T47D (cell line): ENCODE measurements at places on chromosomes 7 and 10.

GRCh38 chr10:128462844-128463243, 336.6 kb upstream of the MKI67 start:
- DNase-seq: no peak

- no peak for DNase-seq
Observed at GRCh38 chr10:128047991-128048818, 78.0 kb downstream of the MKI67 start.

GRCh38 chr10:45456822-45457221, 82.8 kb downstream of the ALOX5 start:
- no peak for DNase-seq

GRCh38 chr7:82676777-82677463, 233.3 kb upstream of the CACNA2D1 start:
- no peak for DNase-seq

DNA sequence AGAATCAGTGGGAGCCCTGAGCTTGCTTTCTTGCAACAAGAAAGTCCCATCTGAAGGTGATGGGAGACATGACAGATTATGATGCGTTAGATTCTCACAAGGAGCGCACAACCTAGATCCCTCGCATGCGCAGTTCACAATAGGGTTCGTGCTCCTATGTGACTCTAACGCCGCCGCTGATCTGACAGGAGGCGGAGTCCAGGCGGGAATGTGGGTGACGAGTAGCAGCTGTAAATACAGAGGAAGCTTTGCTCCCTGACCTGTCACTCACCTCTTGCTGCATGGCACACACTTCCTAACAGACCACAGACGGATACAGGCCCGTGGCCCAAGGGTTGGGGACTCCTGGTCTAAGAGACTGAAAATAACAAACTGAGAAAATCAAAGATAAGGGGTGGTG, 1163.4 kb upstream of the AUTS2 start:
- no peak for DNase-seq

DNA sequence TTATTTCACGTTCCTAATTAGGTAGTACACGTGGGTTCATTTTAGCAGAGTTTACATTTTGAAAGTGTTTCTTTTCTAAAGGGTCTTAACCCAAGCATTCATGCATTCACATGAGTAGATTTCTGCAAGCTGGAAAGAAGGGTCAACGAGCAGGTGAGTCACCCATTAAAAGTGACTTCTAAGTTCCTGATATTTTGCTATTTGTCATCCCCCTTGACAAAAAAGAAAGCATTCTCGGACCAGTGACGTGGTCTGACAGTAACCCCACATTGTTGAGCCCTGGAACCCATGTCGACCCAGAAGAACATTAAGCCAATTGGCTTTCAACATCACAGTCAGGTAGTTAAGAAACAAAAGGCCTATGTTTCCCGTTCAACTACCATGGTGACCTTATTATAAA, 49.6 kb downstream of the ABCB5 start:
- no peak for DNase-seq

DNA sequence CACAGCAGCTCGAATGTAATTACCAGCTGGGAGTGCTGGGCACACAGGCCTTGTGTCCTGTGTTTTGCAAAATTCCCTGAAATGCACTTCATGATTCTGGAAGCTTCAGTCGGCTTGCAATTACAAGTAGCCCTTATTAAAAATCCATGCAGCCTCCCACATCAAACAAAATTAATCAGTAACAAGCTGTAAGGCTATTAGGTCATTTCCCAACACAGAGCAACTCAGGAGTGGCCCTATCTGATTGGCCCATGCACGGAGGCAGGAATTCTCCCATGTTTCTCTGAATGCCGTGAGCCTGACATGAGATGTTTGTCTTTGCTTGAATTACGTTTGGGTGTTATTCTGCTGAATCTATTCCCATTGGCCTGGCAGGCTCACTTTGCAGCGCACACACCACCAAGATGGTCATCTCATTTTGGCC, 36.9 kb downstream of the FOXL3 start:
- peak; percentile 56 for DNase-seq

DNA sequence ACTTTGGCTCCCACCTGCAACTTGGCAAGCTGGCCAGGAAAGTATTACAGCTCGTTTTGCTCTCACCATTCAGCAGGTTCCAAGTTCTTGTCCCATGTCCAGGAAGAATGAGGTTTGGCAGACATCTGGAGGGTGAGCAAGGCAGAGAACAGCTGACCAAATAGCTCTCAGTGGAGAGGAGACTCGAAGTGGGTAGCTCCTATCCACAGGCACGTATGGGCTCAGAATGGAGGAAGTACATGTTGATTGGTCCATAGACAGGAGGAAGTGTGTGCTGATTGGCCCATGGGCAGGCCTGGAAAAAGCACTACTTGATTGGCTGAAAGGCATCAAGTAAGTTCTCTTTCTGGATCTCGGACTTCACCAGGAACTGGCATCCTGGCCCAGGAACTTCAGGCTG, 3.0 kb upstream of the NCAPG2 start:
- DNase-seq: peak; percentile 12

DNA sequence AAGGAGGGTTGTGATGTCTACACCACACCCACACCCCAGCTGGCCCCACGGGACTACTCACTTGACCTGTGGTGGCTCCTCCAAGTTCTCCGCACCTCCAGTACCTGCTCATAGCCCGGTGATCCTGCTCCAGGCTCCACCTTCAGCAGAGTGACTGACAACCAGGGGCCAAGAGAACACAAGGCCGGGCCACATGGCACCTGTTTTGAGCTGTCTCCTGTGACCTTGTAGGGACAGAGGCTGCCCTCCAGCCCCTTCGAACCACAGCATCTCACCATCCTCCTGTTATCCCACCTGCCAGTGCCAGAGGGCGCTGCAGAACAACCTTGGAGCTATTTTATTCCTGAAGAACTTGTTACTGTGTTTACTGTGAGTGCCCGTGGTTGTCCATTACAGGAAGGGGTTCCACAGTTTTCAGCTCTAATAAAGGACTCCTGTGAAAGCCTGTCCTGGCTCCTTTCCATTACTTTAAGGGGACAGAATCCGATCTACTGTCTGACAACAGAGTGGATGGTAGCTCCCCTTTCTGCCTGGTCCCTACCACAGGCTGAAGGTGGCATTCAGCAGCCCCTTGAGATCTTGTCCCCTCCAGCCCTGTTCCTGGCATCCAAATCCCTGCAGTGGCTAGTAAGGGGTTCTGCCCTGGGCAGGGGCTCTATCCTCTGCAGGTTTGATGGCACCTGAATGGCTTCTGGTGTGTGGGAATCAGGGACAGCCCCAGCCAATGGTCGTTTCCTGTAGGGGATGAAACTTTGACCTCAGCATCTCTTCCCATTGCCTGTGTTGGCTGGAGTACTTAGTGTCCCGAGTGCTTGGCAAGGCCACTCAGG, 50.8 kb downstream of the C10orf120 start:
- peak; percentile 70 for DNase-seq

DNA sequence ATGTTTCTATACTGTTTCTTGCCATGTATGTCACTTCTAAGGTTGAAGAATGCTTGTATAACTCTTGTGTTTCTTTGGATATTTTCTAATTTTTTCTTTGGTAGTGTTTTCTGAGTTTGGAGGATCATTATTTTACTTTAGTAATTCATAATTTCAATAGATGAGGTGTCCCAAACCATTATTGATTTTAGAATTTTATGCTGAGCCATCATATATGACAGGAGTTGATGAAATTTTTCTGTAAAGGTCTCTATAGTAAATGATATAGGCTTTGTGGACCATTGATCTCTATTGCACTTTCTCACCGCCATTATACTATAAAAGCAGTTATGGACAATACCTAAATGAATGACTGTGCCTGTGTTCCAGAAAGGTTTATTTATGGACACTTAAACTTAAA, 183.3 kb upstream of the PPP1R3A start:
- DNase-seq: no peak

GRCh38 chr10:111347386-111348013, 270.7 kb downstream of the ADRA2A start:
- DNase-seq: no peak

GRCh38 chr7:112581529-112581928, 100.7 kb downstream of the LSMEM1 start:
- DNase-seq: no peak

DNA sequence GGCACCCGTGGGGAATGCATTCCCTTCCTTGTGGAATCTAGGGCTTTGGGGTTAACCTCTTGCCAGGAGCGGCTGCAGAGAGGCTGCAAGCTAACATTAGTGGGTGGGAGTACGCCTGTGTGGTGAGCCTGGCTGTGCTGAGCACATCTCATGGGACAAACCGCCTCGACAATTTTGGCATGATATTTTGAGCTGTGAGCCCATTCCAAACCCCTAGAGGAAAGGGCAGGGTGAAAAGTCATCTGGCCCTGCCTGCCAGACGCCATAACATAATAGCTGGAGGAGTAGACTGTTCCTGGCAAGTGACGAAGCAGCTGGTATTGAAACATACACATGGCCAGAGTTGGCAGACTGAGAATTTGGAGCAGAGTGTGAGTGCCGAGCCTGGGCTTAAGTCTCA, 110.0 kb downstream of the TACC2 start:
- no peak for DNase-seq

- DNase-seq: peak; percentile 52
Observed at GRCh38 chr7:64174941-64175340, 32.1 kb upstream of the ZNF735 start.

GRCh38 chr10:43065234-43065633, 11.6 kb upstream of the RET start:
- no peak for DNase-seq

- DNase-seq: no peak
Observed at GRCh38 chr7:1585142-1585981, 15.5 kb upstream of the PSMG3 start.
